ENCODE measurements at places on chromosomes 12 and 14.

DNA sequence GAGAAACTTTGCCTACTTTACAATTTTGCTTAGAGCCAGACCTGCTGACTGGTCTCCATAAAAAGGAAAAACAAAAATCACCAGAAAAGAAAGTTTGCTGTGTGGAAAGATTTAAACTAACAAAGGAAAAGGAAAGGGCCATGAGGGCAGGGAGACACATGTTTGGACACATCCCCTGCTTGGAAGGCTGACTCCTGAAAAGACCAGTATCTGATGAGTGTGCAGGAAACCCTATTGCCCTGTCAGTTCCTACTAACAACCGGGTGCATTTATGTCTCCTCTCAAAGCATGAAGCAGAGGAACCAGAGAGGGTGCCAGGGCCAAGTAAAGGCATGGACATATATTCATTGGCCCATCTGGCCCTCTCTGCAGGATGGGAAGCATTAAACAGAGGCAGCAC is 7.0 kb upstream of the STAB2 start:
- ATAC-seq: no peak

DNA sequence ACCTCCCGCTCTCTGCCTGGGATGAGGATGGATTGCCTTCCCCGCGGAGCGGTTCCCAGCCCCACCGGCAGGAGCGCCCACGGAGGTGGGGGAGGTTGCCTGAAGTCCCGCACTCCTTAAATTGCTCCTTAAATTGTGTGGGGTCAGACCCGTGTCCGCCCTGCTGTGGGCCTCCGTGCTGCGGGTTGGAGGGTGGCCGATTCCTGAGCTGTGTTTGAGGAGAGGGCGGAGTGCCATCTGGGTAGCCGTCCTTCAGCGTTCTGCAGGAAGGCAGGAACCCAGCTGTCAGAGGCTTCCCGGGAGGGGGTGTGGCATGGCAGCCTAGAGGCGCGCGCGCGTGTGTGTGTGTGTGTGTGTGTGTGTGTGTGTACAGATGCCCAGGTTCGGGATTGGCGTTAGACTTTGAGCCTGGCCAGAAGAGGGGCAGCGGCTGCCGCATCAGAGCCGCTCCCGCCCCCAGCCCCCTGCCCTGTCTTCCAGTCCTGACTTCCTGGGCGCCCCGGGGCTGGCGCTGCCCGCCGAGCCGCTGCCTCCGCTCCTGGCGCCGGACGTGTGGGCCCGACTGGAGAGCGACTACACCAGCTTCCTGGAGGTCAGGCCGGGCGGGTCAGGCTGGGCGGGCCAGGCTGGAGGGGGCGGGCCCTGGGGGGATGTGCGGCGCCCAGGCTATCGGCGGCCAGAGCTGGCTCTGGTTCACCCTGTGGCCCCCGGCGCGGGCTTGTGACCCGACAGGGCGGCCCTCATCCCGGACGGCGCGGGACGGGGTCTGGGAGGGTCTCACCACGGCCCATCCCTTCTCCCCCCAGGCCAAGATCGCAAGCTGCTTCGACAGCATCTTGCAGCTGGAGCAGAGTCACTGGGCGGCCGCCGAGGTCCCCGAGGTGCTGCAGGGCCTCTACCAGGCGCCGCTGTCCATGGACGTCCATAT is 9.2 kb downstream of the EXOC3L4 start:
- ATAC-seq: peak; percentile 70

- ATAC-seq: no peak
These were observed 188.6 kb upstream of the SOX5 start for GRCh38 chr12:24138041-24138440.

- ATAC-seq: no peak
These were observed 31.1 kb downstream of the PITPNM2 start for GRCh38 chr12:123119808-123120207.

GRCh38 chr14:22778084-22778483 is 11.6 kb downstream of the OXA1L start:
- no peak for ATAC-seq

DNA sequence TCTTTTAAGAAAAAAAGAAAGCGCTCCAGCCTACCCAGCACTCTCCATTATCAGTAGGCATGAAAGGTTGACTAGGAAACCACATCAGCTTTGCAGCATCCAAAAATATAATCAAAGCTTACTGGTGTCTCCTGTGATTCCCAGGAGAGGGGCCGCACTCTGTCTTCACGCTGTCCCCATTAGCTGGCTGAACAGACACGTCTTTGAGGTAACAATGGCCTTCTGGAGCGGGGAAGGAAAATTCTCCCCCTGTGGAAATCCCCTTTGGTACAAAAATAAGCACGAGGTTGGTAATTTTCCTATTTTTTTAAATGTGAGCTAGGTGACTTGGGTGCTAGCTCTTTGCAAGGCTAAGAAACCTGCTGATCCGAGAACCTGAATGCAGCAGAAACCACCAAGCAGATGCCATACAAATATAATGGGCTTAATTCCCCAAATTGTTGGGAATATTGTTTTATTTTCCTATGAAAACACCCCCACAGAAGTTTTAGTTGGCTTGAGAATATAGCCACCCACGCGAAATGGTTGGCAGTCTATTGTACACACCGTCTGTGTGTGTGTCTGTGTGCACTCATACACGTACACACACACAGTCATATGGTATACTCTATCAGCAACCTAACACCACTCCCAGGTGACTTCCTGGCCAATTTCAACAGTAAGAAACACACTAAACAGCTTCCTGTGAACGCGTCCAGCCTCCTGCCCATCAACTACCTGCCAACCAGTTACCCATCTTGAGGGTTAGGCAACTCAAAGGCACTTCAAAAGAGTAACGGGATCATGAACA is 71.2 kb downstream of the KSR2 start:
- ATAC-seq: no peak

GRCh38 chr12:48037267-48037915 is 33.1 kb upstream of the COL2A1 start:
- ATAC-seq: peak; percentile 57

DNA sequence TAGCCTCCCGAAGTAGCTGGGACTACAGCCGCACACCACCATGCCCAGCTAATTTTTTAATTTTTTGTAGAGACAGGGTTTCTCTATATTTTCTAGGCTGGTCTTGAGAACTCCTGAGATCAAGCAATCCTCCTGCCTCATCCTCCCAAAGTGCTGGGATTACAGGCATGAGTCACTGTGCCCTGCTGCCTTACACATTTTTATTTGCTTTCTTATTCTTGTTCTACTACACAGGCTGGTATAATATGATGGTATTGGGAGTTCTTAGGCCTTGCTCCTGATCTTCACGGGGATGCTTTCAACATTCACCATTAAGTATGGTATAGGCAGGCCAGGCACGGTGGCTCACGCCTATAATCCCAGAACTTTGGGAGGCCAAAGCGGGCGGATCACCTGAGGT is 21.2 kb downstream of the DGLUCY start:
- no peak for ATAC-seq

DNA sequence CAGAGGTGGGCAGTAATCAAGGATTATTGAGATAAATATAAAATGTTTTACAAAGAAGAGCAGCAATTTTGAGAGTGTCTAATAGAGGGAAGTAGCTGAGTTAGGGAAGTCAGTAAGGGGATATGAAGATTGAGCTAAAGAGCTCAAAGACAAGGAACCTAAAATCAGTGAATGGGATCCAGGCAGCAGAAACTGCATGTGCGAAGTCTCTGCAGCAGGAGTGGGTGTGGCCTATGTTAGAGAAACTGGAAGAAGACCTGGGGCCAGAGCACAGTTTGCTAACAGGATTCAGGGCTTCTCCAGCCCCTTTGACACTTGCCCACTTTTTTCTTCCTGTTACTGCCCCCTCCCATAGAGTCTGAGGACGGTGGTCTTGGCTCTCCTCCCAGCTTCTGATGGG is 36.3 kb upstream of the PLXNC1 start:
- ATAC-seq: peak; percentile 23

DNA sequence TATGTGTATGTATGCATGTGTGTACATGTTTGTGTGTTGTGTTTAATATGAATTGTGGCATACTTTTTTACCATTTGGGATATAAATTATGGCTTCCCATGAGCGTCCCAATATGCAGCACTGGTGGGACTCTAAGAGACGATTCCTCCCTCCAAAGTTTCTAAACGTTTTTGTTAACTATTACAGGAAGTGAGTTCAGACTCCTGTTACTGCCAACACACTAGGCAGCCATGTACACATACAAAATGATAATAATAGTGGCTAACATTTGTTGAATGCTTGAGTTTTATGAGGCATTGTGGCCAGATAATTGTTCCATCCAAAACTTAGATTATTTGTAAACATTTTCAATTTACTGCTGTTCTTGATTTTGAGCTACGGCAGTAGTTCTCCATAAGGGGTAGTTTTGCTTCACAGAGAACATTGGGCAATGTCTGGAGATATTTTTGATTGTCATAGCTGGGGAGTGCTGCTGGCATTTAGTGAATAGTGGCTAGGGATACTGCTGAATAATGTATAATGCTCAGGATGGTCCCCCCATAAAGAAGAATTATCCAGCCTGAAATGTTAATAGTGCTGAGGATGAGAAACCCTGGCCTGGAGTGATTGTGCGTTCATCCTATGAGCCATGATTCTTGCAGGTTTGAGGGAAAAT is 45.1 kb downstream of the ARID2 start:
- no peak for ATAC-seq

DNA sequence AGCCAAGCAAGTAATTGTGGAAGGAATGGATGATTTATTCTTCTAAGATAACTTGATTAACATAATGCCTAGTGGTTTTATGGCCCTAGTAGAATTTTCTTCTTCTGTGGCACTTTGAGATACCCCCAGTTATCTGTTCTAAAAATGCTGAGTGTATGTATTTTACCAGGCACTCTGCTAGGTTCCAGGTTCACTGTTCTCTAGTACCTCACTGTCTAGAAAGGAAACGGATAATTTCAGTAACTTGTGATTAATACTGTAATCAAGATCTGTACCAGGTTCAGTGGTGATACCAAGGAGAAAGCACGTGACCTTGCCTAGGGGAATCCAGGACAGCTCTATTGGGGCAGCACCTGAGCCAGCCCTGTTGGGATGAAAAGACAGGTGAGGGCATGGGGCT is 8.0 kb downstream of the ANO6 start:
- ATAC-seq: no peak

- no peak for ATAC-seq
These were observed 16.6 kb downstream of the XRCC3 start for GRCh38 chr14:103698380-103699260.

GRCh38 chr12:2495417-2496112 is 299.2 kb upstream of the FKBP4 start:
- no peak for ATAC-seq

DNA sequence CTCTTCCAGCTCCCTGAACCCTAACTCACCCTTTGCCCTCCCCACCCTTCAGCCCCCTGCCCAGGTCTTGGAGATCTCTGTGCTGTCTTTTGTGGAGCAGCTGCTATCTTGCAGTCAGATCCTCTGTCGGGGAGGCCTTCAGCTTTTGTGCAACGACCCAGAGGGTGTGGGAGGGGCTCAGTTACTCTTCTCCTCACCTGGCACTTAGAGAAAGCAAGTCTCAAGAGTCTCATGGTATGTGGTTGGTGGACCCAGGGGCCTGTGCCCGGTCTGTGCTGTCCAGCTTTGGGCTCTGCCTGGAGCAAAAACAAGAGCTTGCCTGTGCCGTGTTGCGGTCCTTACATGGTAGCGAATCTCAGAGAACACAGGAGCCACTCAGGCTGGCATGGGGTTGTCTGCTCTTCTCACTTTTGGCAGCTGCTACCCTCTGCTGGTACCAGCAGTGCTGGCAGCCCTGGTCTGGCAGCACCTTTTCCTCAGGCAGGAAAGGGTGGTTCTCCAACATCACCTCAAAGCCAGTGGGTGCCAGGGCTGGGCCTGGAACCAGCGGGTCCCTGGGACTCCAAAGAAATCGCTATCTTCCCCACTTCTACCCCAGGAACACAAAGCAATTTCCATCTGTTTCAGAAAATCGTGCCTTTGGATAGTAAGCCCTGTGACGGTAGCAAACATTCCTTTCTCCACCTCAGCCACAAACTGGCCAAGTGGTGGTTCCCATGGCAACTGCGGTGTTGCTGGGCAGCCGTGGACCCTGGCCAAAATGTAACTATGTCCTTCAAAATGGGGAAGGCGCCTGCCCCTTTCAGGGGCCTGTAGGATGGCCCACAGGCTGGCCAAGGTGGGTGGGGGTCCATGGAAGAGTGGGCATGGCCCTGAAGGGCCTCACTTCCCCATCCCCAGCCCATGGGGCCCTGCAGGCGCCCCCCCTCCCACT is 90.0 kb downstream of the RIN3 start:
- ATAC-seq: peak; percentile 88

DNA sequence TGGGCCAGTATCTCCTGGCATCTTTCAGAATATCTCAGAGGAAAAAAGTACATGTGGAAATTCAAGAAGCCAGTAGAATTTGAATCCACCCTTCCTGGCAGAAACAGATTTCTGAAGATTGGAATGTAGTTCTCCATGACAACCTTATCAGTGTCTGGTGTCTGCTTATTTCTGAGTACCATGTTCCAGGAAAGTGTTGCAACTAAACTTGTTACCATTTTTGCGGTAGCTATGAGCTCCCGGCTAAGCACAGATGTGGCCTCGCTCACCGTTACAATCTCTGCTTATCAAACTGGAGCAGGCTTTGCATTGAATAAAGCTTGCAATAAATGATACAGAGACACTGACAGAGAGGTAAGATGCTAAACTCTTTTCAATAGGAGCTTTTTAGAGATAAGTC is 13.0 kb upstream of the ITPR2 start:
- no peak for ATAC-seq

GRCh38 chr12:4849115-4849541 is 60.6 kb upstream of the KCNA1 start:
- ATAC-seq: no peak

- no peak for ATAC-seq
These were observed 73.7 kb downstream of the ESR2 start for GRCh38 chr14:64220466-64220865.

GRCh38 chr12:97482143-97482693 is 19.6 kb downstream of the RMST start:
- ATAC-seq: no peak

DNA sequence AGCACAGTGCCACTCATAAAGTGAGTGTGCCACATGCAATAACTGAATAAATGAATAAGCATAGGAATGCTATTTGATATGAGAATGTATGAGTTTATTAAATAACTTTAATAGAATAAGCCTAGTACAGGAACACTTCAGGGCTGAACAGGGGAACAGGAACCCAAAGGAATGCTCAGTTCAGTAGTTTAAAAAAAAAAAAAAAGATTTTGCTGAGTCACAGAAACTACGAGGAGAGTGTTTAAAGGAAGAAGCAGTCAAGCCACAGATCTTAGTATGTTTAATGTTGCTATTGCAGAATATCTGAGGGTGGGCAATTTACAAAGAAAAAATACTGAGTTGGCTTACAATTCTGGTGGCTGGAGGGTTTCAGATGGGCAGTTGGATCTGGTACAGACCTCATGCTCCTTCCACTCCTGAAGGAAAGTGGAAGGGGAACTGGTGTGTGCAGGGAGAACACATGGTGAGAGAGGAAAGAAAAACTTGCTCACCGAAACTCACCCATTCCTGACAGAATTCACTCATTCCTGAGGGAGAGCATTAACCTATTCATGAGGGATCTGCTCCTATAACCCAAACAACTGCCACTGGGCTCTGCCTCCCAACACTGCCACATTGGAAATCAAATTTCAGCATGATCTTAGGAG is 880.3 kb upstream of the MGAT4C start:
- ATAC-seq: no peak

GRCh38 chr12:106974511-106974910 is 12.4 kb downstream of the MTERF2 start:
- ATAC-seq: peak; percentile 63
